ENCODE measurements at places on chromosomes 16 and 17. TPM values are rescaled to one million over a fixed set of nuclear protein-coding genes. Genes with fewer than 3 reads are reported as not detected.
A peak's percentile ranks its signal among the peaks of the same experiment; 100 is the strongest.

Gene SEC14L5
- total RNA-seq, result 4.1 TPM

Gene ZFHX3
- total RNA-seq, result 1.1 TPM

Gene ZG16
- total RNA-seq, result not detected

Gene KRTAP4-7
- total RNA-seq, result not detected

DNA sequence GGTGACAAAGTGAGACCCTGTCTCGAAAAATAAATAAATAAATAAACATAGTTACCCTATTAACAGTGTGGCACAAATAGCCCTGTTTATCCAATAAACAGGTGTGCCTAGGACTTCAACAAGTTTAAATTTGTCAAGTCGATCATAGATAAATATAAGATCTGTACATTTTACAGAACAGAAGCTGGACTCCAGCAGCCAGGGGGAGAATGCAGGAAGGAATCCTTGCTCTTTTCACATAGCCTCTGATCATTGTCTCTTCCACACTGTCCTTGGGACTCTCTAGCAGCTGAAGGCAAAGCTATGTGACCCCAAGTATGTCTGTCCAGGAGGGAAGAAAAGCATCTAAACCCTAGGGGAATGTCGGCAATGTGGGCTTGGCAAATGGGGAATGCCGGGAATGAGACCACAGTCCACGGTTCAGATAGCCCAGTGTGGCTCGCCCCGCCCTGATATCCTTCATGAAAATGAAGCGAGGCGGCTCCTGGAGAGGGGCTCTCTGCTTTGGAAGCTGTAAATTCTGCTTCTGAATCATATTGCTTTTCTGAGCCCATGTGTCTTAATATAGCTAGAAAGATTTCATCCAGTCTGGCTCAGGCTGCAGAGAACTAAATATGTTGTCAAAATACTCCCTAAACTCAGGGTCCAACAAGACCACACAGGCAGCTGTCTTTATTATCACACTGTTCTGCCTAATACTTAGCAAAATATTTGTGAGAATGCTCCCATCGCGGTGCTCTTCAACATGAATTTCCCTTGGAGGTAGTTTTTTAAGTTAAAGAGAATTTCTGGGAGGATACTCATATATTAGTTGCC, 24.9 kb upstream of the GRB2 start:
- peak; percentile 77 for DNase-seq

DNA sequence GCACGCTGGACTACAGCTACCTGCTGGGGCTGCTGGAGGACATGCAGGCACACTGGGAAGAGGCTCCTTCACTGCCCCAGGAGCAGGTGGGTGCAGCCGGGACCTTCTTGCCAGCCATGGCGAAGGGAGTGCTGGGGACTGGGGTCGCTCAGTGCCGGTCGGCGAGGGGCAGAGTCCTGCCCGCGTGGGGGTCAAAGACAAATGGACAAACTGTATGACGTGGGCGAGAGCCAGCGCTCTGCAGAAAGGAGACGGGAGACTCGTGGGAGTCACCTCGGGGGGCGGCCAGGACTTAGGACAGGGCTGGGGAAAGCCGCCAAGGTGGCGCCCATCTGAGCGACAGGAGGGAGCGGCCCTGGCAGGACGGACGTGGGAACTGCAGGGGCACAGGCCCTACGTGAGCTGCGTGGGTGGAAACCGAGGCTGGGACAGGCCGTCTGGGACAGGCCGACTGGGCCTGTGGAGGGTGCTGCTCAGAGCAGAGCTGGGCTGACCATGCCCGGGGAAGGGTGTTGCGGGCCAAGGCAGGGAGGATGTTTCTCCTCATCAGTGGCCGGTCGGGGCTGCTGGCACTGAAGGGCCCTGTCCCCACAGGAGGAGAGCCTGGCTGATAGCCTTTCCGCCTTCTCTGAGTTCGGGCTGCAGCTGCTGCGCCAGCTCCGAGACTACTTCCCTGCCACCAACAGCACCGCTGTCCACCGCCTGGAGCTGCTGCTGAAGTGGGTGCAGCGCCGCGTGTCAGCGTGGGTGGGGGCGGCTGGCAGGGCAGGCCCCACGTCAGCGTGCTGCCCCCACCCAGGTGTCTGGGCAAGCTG, 8.0 kb downstream of the TSR3 start:
- DNase-seq, result no peak

DNA sequence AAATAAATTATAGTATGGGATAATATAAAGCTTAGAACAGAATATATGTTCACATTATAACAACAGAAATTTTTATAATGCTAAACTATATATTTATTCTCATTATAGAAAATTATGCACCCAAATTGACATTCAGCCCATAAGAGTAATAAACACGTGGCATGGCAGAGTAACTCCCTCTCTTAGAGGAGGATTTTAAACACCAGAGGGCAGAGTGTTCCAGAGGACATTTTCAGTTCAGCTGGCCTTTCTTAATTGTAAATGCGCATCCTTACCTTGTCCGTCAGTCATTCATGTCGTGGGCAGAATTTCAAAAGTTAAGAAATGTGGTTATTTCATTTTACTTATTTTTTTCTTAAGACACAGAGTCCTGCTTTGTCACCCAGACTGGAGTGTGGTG, 147.1 kb downstream of the TANC2 start:
- no peak for DNase-seq

GRCh38 chr17:11023639-11024479, 186.0 kb upstream of the PIRT start:
- DNase-seq, result no peak

GRCh38 chr17:57663326-57664070, 81.6 kb downstream of the CCDC182 start:
- DNase-seq, result no peak

DNA sequence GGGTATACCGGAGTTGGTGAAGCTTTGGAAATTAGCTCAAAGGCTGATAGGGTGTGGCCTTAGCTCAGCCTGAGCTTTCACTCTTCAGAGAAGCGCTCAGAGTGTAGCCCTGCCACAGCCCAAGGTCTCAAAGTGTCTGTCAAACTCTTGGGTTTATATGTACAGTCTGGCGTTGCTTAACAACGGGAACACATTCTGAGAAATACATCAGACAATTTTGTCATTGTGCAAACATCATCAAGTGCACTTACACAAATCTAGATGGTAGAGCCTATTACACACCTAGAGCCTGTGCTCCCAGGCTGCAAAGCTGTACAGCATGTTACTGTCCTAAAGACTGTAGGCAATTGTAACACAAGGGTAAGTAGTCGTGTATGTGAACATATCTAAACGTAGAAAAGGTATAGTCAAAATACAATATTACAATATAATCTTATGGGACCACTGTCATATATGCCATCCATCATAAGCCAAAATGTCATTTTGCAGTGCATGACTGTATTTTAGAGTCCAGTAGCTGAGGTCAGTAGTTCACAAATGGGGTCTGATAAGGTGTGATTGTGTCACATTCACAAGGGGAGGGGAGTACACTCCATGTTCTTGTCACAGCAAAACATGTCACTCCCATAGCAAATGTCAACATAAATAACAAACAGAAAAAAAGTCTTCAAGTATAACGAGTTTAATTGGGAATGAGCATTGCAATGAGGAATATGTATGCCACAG, 20.6 kb downstream of the CHAD start:
- no peak for DNase-seq

DNA sequence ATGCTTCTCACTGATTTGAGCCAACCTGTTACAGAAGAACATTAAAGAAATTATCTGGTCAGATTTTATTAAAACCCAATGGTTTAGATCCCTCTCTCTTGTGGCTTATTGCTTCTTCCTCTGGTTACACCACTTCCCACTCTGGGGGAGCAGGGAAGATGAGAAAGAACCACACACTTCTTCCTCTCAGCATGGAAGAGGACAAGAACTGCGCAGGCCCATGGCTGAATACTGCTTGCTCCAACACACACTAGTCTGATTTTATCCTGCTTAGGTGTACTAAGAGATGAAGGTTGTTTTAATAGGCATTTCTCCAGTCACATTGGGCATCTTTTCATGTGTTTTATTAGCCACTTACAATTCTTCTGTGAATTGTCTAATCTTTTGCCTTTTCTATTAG, 27.6 kb downstream of the MAP3K3 start:
- DNase-seq, result no peak

DNA sequence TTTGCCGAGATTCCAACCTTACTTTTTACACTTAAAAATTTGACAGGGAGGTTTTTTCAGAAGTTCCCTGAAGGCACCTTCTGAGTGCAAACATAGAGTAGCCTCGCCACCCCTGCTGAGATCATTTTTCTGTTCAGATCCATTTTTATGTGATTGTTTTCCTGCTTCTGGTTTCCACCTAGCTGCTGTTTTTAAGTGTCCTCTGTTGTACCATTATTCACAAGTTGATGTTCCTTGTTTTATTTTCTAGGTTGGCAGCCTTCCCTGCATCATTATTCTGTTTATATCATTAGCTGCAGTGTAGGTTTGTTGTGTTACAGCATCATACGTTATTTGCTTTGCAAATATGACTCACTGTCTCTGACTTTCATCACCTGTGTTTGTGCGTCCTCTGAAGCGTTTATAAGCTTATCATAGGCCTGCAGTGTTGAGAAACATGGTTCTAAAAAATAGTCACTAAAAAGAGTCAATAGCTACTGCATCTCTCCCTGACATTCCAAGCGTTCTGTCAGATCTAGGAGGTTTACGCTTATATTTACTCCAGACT, 116.9 kb upstream of the CLEC3A start:
- DNase-seq, result no peak

DNA sequence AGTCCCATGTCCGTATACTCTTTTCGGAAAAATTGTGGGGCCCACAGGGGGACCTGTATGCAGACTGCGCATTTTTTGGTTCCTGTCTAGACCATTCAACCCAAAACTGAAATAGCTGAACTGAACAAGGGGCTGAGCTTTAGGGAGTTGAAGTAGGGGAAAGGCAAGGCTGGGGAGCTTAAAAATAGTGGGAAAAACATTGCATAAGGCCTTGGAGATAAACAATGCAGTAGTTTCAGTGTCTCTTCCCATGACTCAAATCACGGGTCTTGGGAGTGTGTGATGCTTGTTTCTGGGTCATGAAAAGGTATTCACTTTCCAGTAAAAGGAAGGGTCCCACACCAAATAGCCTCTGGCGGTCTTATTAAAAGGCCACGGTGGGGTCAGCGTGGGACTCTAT, 402.8 kb upstream of the SALL1 start:
- no peak for DNase-seq

DNA sequence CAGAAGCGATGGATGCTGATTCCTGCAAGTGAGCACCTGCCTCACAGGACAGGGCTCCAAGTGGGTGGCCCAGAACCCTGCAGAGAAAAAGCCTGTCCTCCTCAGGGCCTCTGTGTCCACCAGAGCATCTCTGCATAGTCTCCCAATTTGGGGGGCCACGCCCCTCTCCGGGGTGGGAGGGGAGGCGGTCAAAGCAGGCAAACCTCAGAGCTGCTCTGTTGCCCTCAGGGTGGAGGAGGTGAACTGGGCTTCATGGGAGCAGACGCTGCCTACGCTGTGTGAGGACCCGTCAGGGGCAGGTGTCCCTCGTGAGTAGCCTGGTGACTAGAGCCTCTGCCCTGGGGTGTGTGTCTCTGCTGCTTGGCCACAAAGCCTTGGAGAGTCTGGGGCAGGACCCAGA, 19.3 kb downstream of the TRPV2 start:
- peak; percentile 60 for DNase-seq

DNA sequence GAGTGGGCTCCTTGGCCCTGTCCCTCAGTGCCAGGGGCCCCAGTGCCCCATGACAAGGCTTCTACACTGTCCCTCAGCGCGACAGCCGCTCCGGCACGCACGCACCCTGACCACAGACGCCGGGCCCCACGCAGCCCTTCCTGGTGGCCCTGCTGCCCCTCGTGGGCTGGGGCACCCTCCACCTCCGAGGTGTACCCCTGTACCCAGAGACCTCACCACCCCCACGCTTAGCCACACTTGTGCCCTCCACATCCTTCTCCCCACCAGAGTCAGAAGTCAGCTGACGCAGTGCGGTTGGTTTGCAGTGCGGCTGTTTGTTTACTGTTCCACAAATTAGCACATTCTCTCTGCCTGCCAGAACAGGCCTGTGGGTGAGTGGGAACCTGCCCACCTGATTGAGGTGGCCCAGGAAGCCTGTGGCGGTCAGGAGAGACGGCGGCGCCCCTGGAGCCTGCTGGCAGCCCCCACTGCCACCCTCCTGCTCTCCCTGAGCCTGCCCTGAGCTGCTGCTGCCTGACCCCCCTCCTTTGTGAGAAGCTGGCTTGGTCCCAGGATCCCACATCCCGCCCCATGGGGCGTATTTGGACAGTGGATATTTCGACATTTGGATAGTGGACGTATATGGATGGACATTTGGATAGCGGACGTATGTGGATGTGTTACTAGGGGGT, 38.0 kb upstream of the CDH15 start:
- DNase-seq, result no peak

DNA sequence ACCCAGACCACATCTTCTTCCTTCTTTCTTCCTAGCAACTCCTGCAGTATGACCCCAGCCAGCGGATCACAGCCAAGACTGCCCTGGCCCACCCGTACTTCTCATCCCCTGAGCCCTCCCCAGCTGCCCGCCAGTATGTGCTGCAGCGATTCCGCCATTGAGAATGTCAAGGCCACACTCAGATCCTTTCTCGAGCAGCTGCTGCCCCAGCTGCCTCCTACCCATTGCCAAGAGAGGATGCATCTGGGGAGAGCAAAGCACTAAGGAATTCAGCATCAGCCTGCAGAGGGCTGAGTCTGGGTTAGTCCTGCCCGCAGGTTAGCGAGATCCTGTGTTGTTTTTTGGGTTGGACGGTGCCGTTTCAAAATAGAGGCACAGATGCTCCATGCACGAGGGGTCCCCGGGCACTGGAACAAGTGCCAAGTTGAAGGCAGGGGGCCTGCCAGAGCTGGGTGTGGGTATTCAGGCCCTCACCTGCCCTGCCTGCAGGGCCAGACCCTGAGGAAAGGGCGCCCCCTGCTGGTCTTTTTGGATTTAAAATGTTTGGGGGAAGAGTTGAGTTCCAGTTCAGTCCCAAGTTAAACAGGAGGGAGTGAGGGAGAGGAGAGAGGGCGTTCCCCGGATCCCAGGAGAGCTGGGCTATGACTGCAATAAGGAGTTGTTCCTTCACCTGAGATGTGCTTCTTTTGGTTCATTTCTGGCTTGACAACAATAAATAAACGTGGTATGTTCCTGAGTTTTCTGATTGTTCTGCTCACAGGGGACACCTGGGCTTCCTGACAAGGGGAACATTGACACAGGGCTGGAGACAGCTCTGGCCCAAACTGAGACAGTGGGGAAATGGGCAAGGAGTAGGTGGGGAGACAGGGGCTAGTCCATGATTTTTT, 4.9 kb downstream of the CDK3 start:
- DNase-seq, result peak; percentile 92

DNA sequence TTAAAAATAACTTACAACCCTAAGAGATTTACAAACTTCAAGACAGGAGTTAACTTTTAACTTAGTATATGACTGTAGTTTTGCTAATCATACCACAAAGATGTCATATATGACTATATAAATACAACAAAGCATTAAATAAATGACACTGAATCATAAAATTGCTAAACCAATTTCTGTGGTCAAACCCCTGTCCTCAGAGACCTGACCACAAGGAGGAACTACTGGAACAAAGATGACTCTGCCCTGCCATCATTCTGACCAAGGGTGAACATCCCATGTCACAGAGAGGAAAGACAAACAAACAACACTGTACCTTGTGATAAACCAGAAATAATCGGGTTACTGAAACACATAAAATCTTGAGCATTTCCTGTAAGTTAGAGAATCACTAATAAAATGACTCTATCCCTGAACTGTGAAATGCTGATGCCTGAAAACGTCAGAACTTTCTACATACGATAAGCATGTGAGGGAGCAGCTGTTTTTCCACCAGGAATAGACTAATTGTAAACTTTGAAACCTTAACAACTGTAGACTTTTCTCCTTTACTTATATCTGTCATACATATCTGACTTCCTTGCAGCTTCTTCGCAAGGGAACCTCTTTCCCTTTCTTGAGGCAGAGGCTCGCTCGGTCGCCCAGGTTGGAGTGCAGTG, 47.9 kb downstream of the WDR59 start:
- DNase-seq, result no peak
